MCF 10A (cell line): ENCODE measurements at places on chromosomes 3 and 15. TPM values are rescaled to one million over a fixed set of nuclear protein-coding genes. Genes with fewer than 3 reads are reported as not detected.

DNA sequence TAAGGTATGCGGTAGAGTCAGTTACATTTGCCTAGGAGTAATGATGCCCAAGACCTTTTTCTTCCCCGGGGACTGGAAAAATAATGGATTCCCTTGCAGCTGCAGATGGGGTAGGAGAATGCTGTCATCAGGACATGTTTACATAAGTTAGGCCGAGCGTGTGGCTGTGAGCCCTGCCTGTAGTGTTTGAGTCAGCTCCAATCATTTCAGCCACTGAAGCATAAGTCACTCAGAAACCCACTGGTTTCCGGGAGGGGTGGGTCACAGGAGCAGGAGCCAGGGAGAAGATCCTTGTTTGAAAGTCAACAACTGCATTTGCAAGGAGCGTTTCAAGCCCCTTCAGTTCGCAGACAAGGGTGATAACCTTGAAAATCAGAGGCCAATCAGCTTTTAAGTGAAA lies 562.3 kb downstream of the MCTP2 start:
- DNase-seq = peak; percentile 47

- peak; percentile 82 for DNase-seq
These were observed 43.1 kb downstream of the MTHFS start for GRCh38 chr15:79853492-79854328.

- peak; percentile 69 for DNase-seq
These were observed 93.3 kb upstream of the HACD2 start for GRCh38 chr3:123678108-123678511.

- no peak for DNase-seq
These were observed 53.6 kb upstream of the MYO5C start for GRCh38 chr15:52349052-52349700.

DNA sequence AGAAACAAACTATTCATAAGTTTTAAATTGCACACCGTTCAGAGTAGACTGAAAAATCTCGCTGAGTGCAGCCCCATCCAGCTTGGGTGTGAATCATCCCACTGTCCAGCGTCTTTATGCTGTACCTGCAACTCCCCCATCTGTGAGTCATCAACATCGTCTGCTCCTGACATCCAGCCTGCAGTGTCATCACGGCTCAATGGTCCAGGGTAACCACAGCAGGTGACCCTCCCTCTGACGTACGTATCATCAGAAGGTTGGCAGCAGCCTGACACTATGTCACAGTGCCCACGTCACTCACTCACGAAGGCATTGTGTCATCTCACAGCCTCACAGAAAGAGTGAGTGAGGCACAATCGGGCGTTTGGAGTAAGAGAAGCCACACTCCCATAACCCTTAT lies 65.2 kb downstream of the TPRA1 start:
- peak; percentile 93 for DNase-seq

DNA sequence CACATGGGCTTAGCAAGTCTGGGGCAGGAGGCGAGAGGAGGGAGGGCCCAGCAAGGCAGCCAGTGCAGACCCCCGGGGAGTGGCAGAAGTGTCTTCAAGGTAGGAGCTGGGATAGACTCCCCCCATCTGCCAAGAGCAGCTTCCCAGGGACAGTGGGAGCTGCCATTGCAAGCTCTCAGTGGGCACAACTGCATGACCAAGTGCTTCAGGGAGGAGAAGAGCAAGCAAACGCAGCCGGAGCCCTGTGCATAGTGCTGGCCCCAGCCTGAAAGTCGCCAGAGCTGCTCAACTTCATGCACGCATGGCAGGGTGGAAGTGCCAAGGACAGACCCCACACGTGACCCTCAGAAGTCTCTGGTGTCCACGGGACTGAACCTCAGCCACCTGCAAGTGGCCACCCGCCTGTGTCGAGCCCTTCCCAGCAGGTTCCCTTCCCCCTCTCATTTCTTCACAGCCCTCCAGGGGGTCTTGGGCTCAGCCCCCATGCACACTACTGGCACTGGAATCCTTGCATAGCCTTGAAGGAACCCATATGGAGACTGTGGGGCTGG lies 89.4 kb downstream of the PLXNA1 start:
- no peak for DNase-seq

The NXPE3 gene
- 3.9 and 7.2 TPM in 2 replicates for total RNA-seq

GRCh38 chr3:56003129-56003528 lies 465.1 kb downstream of the ERC2 start:
- DNase-seq = no peak

- DNase-seq = no peak
These were observed 54.3 kb downstream of the SLC30A4 start for GRCh38 chr15:45468294-45468693.

DNA sequence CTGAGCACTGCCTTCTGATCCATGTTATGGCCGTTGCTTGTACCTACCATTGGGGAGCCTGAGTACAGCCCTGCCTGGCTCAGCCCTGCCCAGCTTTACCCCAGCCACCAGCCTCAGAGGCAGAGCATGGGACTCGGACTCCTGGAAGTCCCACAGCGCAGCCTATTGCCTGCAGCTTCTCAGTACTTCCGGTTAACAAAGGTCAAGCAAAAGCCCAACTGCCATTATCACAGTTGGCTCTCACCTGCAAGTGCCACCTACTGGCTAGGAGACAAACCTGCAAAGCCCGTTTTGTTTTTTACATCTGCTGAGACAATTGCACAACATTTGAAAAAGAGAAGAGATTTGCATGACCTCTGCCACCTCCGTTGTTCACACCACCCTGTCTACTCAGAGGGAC lies 1081.7 kb downstream of the NAALADL2 start:
- no peak for DNase-seq

The IP6K1 gene
- total RNA-seq = 43.4 and 44.8 TPM in 2 replicates

DNA sequence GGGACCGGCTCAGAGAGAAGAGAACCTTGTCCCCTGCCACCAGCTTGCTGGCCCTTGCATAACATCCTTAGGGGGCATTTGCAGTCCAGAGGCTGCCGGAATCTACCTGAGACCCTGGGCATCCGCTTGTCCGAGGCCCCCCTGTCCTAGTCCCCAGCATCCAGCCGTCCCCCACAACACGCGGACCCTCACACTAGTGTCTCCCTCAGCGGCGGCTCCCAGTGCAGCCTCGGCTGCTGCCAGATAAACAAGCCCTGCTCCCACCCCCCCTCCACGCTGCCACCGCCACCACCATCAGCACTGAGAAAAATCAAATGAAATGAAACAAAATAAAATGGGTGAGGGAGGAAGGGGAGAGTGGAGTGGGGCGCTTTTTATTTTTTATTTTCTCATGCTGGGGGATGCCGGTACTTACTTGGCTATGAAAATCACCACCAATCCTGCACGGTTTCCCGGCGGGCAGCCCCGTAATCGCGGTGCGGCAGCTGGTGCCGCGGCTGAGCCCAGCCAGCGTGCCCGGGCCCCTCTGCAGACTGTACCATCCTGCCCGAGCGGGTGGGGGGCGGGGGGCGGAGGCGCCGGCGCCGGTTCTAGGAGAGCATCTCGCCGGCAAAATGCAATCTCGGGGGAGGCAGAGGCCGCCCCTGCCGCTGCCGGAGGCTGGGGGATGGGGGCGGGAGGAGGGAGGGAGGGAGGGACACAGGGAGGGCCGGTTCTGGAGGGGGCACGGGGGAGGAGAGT lies at the start of gene ATP2B2:
Gene ATP2B2 (minus strand): TSS at position 537 of the 741 bp plus-strand sequence. CDS start 56,043 bp downstream, outside the sequence.
- no peak for DNase-seq

The GOLGA8K gene
- not detected in 2 replicates for total RNA-seq

DNA sequence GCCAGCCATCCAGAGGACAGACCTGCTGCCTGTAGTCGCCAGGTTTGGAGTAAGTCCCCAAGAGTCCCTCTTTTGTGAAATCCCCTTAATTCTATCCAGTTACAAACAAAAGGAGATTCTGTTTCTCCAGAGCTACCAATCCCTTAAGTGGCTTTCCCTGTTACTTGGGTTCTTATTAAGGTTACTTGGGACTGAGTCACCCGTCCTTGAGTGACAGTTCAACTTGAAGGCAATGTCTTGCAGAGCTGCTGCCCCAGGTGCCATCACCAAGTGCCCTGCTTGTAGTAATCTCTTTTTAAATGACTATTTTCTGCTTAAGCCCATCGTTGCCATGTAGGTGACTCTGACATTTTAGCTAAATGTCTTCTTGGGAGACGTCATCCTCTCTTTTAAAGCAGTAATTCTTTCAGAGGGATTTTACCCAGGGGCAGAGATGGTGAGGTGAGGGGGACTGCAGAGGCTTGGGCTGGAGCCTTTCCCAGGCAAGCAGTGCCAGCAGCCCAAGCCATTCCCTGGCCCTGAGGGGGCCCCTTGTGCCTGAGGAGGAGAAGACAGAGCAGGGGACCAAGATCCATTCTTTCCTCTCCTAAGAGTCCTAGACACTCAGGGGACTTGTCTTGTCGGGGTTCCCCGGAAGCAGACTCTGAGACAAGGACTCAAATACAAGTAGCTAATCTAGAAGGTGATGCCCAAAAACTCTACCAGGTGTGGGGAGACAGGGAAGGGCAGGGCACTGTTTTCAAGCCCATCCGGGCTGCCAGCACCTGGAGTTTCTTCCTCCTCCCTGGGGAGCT lies 253.7 kb downstream of the PLCL2 start:
- peak; percentile 12 for DNase-seq

GRCh38 chr15:83653639-83654378 lies at the start of gene ADAMTSL3:
TSS of gene ADAMTSL3 (plus strand) at chr15:83654123. CDS start at chr15:83655762, 1,639 bp downstream.
- DNase-seq = peak; percentile 71

The GOLGA8R gene
- 3.0 and 5.3 TPM in 2 replicates for total RNA-seq

The GOLGA6B gene
- total RNA-seq = not detected in 2 replicates

GRCh38 chr3:43559961-43560360 lies 61.9 kb downstream of the ANO10 start:
- no peak for DNase-seq

DNA sequence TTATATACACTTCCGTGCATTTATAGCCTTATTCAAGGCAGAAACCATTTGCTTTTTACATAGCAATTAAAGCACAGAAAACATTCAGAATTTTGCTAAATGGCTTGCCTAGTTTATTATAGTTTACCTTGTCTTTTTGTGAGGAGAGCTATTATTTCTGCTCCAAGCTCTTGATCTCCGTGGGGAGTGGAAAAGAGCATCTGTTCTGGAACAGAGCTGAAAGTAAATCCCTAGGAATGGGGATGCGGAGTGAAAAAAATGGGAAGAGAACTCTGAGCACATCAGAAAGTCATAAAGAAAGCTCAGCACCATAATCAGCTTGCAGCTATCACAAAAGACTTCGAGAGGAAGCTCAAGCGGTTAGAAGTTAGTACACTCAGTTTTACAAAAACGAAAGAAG lies 1006.7 kb downstream of the ROBO2 start:
- DNase-seq = no peak

GRCh38 chr3:101803173-101803782 lies 24.3 kb downstream of the NXPE3 start:
- peak; percentile 87 for DNase-seq

DNA sequence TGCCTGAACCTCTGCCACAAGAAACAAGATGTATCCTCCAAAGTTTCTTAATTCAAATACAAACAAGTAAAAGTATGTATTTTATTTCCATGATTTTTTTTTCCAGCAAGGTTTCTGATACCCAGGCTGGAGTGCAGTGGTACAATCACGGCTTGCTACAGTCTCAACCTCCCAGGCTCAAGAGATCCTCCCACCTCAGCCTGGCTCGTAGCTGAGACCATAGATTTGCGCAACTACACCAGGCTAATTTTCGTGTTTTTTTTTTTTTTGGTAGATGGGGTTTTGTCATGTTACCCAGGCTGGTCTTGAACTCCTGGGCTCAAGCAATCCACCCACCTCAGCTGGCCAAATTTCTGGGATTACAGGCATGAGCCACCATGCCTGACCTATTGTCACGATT lies 12.2 kb upstream of the VEPH1 start:
- DNase-seq = no peak

- no peak for DNase-seq
These were observed 478.6 kb downstream of the MAGI1 start for GRCh38 chr3:65560133-65560532.

GRCh38 chr3:113953677-113954076 lies 5.9 kb downstream of the ZDHHC23 start:
- no peak for DNase-seq

DNA sequence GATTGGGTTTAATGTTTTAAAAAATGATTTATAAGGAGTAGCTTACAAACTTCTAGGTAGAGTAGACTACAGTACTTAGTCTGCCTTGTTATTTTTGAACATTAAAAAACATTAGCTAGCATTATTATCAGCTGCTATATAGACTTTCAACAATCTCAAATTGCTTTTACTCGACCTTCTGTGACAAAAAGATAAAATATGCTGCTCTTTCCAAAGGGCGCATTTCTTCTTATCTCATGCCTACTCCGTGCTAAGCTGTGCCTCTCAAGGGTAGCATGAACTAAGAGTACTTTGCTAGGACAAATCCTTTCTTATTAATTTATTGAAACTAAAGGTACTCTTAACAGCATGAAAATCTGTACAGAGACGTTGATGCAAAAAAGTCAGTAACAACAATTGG lies 71.3 kb downstream of the SPRED1 start:
- DNase-seq = no peak

DNA sequence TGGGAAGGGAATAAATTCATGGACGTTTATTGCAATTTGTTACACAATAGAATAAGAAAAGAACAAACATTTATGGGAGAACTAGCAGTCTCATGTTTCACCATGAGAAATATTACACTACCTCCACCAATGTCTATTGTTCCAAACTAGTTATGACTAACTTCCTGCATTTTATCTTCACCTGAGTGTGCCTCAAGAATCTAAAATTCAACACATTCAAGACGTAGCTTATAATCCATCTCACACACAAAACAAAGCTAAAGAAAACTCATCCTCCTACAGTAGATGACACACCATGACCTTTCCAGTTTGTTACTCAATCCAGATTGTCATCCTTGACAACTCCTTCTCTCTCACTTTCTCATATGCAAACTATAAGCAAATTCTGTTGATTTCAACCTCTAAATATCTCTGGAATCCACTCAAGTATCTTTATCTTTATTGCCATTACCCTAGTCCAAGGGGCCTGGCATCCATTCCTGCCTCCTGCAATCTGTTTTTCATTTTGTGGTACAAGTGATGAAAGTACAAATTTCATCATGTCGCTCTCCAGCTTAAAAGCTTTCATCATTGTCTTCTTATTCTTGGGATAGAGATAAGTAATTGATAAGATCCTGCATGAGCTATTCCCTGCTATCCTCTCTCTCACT lies 229.9 kb downstream of the NR2F2 start:
- DNase-seq = peak; percentile 53

The PTPN23 gene
- 44.5 and 46.9 TPM in 2 replicates for total RNA-seq

DNA sequence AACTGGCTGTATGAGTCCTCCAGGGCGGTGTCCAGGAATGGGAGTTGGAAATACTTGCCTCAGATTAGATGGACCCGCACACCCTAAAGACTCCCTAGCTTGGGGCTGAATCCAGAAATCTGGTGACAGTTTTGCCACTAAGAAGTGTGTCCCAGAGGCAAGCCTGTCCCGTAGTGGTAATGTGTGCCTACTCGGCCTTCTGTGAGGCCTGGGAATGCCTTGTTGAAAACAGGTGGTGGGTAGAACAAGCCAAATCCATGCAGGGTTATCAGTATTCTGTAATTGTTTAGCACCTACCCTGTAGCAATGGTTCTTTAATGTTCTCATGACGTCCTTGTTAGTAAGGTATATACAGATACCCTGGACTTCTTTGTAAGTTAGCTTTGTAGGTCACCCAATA lies 1.6 kb downstream of the C3orf52 start:
- no peak for DNase-seq

The CAMKV gene
- total RNA-seq = not detected in 2 replicates

DNA sequence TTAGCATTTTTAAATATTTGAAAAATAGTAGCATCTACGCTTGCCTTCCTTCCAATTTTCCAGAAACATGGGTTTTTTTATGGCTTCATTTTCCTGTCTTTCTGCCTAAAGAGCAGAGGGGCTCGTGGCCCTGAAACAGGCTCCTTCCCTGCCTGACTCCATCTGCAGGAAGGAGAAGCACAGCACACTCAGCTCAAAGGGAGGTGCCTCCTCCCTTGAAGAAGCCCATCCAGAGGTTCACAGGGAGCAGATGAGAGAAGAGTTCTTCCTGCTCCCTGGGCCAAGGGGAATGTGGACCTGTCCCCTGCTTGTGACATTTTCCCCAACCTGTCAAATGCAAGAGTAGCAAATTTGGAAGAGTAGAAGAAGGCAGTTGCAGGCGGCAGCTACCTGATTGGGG lies 55.8 kb downstream of the BBX start:
- DNase-seq = no peak
